Pulmonary artery endothelial cell (primary cell): ENCODE measurements at places on chromosomes 4 and X. TPM values are rescaled to one million over a fixed set of nuclear protein-coding genes. Genes with fewer than 3 reads are reported as not detected.

- DNase-seq: no peak
These were observed 54.9 kb downstream of the REELD1 start for GRCh38 chr4:146269228-146269653.

DNA sequence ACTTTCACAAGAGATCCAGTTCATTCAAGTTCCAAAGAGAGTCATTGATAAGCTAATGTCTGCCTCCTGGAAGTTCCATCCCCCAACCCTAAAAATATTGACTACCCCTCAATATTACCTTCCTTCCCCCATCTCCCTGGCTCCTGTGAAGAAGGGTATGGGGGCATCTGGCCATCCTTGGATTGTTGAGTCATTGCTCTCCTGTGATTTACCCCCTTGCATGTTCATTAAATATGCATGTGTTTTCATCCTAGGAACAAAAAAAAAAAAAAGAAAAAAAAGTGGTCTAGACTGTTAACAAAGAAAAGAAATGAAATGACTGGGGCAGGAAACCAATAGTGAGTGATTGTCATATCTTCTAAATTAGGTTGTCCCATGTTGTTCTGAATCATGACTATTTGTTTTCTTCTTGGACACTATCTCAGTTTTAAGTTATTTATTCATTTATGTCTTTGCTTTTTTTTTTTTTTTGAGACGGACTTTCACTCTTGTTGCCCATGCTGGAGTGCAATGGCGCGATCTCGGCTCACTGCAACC, 51.9 kb upstream of the HUWE1 start:
- no peak for DNase-seq

GRCh38 chrX:129000797-129001196, 522.5 kb downstream of the SMARCA1 start:
- no peak for DNase-seq

Gene CENPVL3
- not detected in 2 replicates for total RNA-seq

DNA sequence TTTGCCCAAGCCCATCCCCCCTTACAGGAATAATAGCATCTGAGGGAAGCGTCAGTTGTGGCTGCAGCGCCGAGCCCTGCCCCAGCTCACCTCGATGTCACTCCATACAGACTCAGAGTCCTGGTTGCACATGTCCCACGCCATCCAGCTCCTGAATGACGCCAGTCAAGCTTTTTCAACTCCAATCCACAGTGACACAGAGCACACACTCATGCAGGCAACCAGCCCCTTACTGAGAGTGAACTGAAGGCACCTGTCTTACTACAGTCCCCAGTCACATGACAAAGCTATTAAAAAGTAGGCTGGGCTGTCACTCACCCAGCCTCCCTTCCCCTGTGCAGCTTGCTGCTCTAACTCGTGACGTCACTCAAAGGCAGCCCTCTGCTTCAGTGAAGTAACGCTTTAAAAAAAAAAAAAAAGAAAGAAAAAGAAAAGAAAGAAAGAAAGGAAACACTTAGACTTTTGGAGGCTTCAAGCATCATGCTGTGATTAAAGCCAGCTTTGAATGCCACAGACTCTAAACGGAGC, at the start of gene PPARGC1A:
TSS of gene PPARGC1A (minus strand) at position 234 of the 528 bp plus-strand sequence. CDS start at position 144, 90 bp downstream.
- DNase-seq: no peak

DNA sequence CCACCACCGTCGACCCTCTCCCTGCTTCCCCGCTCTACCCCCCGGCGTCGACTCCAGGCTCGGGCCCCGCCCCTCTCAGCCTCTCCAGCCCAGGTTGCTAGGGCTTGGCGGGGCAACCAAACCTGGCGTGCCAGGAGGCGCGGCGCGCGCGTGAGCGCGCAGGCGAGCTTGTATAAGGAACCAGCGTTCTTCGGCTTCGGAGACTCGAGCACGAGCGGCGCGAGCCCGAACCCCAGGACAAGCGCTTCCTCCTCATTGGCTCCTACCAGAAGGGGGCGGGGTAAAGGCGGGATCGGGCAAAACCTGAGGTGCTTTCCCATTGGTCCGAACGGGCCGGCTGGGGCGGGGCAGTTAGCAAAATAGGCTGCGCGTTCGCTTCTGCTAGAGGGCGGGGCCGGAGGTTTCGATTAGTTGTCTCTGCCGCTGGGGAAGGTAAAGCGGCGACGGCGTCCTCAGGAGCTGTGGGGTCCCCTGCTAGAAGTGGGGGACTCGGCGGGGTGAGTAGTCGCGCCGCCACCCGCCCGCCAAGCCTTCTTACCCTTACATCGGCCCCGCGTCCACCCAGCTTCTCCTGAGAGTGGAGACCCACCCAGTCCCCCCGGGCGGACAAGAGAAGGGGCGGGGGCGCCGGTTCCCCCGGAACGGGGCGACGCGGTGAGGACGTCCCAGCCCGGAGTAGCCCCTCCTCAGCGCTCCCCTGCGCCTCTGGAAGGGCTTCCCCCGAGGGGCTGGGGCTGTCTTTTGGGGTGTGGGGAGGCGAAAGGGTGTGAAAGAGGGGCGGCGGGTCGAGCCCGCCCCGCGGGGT, at the start of gene CDKL5:
TSS of gene CDKL5 (plus strand) at position 410 of the 805 bp plus-strand sequence. CDS start 81,489 bp downstream, outside the sequence.
- peak; percentile 77 for DNase-seq

DNA sequence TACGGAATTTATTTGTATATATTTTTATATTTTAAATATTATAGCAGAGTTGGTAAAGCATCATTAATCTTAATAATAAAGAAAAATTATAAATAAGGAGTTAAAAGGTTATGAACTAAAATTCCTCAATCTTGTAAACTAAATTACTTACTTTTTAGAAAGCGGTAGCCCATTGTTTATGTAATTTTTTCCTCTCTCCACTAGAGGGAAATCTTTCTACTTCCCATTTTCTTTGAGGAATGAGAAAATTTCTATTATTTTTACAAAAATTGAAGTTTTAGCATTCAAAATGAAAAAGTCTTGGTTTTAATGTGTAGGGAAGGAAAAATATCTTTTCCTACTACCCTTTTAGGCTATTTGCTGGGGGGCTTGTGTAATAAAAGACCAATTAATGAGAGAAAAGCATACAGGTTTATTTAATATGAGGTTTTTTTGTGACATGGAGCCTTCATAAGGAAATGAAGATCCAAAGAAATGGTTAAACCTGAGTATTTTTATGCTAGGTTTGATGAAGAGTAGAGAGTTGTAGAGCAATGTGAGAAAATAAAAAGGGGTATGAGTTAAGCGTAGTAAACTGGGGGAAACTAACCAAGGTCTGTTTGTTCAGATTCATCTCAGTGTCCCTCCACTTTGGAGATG, 68.7 kb upstream of the ADAD1 start:
- no peak for DNase-seq

DNA sequence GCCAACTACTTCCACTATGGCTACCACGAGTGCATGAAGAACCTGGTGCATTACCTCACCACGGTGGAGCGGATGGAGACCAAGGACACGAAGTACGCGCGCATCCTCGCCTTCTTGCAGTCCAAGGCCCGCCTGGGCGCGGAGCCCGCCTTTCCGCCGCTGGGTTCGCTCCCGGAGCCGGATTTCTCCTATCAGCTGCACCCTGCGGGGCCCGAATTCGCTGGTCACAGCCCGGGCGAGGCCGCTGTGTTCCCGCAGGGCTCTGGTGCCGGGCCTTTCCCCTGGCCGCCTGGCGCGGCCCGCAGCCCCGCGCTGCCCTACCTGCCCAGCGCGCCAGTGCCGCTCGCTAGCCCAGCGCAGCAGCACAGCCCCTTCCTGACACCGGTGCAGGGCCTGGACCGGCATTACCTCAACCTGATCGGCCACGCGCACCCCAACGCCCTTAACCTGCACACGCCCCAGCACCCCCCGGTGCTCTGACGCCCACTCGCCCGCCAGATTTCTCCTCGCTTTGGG, 2.1 kb downstream of the HELT start:
- no peak for DNase-seq

GRCh38 chr4:87901422-87901992, 68.7 kb downstream of the MEPE start:
- no peak for DNase-seq

GRCh38 chrX:107450823-107451509, 1.5 kb downstream of the FRMPD3 start:
- no peak for DNase-seq

- DNase-seq: no peak
These were observed 30.5 kb upstream of the PRKX start for GRCh38 chrX:3743801-3744439.

GRCh38 chr4:5409237-5409636, 299.1 kb downstream of the EVC2 start:
- peak; percentile 7 for DNase-seq

GRCh38 chr4:68369142-68369805, 19.4 kb upstream of the YTHDC1 start:
- no peak for DNase-seq

- no peak for DNase-seq
These were observed 837.0 kb downstream of the PDHA2 start for GRCh38 chr4:96676754-96677435.

GRCh38 chr4:90027565-90027964, 99.6 kb upstream of the CCSER1 start:
- no peak for DNase-seq

- DNase-seq: no peak
These were observed 264.0 kb upstream of the HAND2 start for GRCh38 chr4:173793937-173794510.
